Naive thymus-derived CD8-positive, alpha-beta T cell (primary cell): ENCODE measurements at places on chromosomes 1 and 21.

DNA sequence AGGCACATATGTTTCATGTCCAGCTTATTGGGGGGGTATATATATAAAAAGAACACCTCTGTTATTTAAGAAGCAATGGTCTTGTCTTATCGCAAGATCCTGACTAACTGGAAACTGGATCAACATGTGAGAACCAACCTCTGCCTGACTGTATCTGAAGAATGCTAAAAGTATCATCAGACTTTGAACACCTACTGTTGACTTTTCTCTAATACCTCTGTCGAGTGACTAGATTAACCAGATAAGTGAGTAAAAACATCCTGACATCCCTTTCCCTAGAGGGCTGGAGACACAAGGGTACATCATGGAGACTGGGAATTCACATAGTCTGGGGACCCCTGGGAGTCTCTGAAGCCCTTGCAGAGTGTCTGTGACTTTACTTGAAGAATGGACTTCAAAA is 26.3 kb upstream of the PIGC start:
- no peak overlapping the region for H3K4me3 ChIP-seq
- H3K27ac ChIP-seq = no peak overlapping the region
- DNase-seq = no peak
- no peaks in the 10 kb centered on the region for H3K36me3 ChIP-seq
- peaks cover 9% of the 10 kb centered on the region for H3K27me3 ChIP-seq

DNA sequence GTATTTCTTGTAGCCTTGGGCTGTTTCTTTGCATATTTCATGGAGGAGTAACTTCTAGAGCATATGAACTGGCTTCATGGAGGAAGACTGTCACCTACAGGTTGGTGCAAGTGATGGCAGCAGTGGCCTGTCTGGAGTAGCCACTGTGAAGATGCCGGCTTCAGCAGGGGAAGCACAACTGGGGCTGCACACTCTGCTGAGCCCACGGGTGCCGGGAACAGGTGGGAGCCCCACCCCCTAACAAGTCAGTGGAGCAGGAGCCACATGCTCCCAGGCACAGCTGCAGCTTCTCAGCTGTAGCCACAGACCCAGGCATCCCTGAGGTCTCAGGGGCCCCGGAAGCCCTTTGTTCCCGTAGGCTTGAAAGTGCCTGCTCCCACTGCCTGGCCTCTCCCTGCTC is 43.2 kb upstream of the C1orf185 start:
- no peak for DNase-seq
- no peak overlapping the region for H3K4me3 ChIP-seq
- no peaks in the 10 kb centered on the region for H3K4me1 ChIP-seq

DNA sequence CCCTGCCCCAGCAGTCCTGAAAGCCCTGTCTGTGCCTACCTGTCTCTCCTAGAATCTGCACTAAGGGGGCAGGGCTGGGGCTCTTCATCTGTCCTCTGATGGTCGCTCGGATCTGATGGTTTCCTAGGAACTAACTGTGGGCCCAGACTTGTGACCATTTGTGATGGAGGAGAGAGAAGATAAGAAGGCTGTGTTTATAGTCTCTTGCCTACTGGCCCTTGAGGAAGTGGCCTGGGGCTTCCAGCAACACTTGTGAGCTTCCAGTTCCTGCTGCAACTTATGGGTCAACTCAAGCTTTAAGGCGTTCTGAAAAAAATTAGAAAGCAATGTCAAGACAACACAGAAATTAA is 53.2 kb upstream of the SYNC start:
- no peak overlapping the region for H3K4me3 ChIP-seq
- peaks cover 2% of the 10 kb centered on the region for H3K27me3 ChIP-seq
- peaks cover 20% of the 10 kb centered on the region for H3K4me1 ChIP-seq
- H3K36me3 ChIP-seq = no peaks in the 10 kb centered on the region

DNA sequence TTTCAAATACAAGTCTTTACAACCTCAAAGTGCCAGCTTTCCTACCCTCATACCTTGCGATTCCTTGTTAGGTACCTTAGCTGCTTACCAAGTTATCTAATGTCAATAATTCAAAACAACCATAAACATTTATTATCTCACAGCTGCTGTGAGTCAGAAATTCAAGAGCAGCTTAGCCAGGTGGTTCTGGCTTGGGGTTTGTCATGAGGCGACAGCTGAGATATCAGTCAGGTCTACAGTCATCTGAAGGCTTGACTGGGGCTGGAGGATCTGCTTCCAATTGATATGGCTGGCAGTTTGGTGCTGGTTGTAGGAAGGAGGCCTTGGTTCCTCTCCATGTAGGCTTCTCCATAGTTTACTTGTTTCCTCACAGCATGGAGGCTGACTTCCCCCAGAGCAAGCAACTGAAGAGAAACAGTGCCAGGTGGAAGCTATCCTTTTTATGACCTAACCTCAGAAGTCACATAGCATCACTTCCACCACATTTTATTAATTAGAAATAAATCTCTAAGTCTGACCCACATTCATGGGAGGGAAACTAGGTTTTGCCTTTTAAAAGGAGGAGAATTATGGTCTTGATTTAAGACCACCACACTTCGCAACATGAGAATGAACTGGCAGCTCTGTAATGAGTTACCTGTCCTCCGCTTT is 103.3 kb upstream of the FGGY start:
- peaks cover 3% of the 10 kb centered on the region for H3K36me3 ChIP-seq
- no peak for DNase-seq
- H3K27ac ChIP-seq = no peak overlapping the region

GRCh38 chr1:3948344-3948743 is 48.3 kb upstream of the C1orf174 start:
- no peaks in the 10 kb centered on the region for H3K4me1 ChIP-seq
- H3K4me3 ChIP-seq = no peak overlapping the region
- no peaks in the 10 kb centered on the region for H3K36me3 ChIP-seq
- H3K27me3 ChIP-seq = peaks cover 61% of the 10 kb centered on the region

GRCh38 chr1:82464362-82465001 is 663.7 kb downstream of the ADGRL2 start:
- no peaks in the 10 kb centered on the region for H3K36me3 ChIP-seq
- DNase-seq = no peak
- no peak overlapping the region for H3K27ac ChIP-seq
- no peaks in the 10 kb centered on the region for H3K4me1 ChIP-seq

DNA sequence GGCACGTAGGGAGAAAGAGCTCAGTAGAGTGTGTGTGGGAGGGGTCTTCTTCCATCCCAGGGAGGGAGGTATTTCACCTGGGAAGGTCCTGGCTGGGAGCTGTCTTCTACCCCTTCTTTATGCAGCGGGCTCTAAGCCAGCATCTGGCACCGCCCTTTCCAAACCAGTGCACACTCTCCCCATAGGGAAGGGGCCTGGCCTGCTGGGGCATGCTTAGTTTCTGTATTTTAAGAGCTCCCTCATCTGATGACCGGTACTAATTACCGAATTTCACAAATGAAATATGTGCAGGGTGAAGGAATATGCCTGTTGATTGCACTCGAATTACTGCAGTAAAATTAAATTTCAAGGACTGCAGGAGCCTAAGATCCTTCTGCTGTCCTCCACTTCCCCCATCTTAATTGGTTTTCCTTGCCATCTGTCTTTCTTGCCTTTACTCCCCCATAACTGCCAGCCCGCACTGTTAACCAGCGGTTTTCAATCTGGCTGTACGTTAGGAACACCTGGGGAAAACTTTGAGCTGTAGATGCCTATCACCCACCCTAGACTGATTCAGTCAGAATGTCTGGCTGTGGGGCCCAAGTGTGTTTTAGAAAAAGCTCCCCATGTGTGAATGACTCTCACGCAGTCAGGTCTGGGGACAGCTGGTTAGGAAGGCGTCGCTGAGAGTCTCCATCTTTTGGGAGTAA is 20.1 kb downstream of the GALNT2 start:
- H3K4me3 ChIP-seq = peak overlapping the region; percentile 28
- H3K36me3 ChIP-seq = peaks cover 15% of the 10 kb centered on the region
- no peak for DNase-seq
- peak overlapping the region; percentile 32 for H3K27ac ChIP-seq
- no peaks in the 10 kb centered on the region for H3K27me3 ChIP-seq

- H3K4me3 ChIP-seq = no peak overlapping the region
- H3K27ac ChIP-seq = no peak overlapping the region
- H3K27me3 ChIP-seq = peaks cover 35% of the 10 kb centered on the region
- no peaks in the 10 kb centered on the region for H3K36me3 ChIP-seq
- DNase-seq = no peak
- peaks cover 8% of the 10 kb centered on the region for H3K4me1 ChIP-seq
These were observed 4.9 kb upstream of the ATXN7L2 start for GRCh38 chr1:109478806-109479205.

- H3K27ac ChIP-seq = no peak overlapping the region
- H3K36me3 ChIP-seq = no peaks in the 10 kb centered on the region
- H3K4me1 ChIP-seq = no peaks in the 10 kb centered on the region
- H3K27me3 ChIP-seq = no peaks in the 10 kb centered on the region
- no peak overlapping the region for H3K4me3 ChIP-seq
These were observed 36.9 kb downstream of the MYOM3 start for GRCh38 chr1:24074817-24075589.

- H3K36me3 ChIP-seq = no peaks in the 10 kb centered on the region
- H3K4me3 ChIP-seq = no peak overlapping the region
- H3K4me1 ChIP-seq = no peaks in the 10 kb centered on the region
These were observed 177.1 kb downstream of the NEGR1 start for GRCh38 chr1:72105201-72105600.

DNA sequence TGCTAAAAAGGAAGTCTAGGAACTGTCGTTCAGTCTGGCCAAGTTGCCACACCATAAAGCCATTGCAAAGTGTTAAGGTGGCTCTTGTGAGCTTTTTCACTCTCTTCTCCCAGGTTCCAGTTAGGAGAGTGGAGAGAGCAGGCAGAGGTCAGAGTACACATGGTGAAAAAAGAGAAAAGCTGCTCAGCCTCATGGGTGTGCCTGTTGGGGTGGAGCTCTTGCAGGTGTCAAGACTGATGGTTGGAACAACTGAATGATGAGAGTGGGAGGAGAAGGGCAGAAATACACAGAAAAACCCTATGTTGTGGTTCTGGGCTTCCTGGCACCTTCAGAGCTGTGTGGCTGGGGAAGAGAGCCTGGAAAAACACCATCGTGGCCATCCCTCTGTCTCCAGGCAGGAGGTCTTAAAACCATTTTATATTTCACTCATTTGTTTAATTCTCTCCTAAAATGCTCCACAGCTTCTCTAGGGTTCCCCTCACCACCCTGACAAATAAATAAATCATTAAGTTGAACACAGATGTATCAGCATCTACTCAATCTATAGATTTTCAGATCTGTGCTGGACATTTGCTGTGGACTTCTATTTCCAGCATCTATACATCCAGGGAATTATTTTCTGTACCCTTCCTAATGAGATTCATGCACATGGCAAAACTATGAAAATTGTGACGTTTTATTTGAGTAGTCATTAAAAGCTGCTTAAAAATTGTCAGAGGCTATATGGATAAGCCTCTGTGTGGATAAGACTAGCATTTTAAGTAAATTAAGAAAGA is 17.5 kb downstream of the UBASH3A start:
- H3K27ac ChIP-seq = peak overlapping the region; percentile 72
- peak overlapping the region; percentile 61 for H3K4me3 ChIP-seq
- peaks cover 29% of the 10 kb centered on the region for H3K36me3 ChIP-seq
- H3K4me1 ChIP-seq = peaks cover 85% of the 10 kb centered on the region
- DNase-seq = no peak

GRCh38 chr1:82704393-82704792 is 903.7 kb downstream of the ADGRL2 start:
- no peak overlapping the region for H3K4me3 ChIP-seq
- H3K27me3 ChIP-seq = no peaks in the 10 kb centered on the region
- no peak overlapping the region for H3K27ac ChIP-seq
- H3K4me1 ChIP-seq = no peaks in the 10 kb centered on the region
- no peaks in the 10 kb centered on the region for H3K36me3 ChIP-seq

GRCh38 chr1:2300004-2300771 is 72.1 kb downstream of the SKI start:
- H3K4me3 ChIP-seq = peak overlapping the region; percentile 86
- H3K4me1 ChIP-seq = peaks cover 64% of the 10 kb centered on the region
- no peaks in the 10 kb centered on the region for H3K27me3 ChIP-seq

- no peak for DNase-seq
- H3K36me3 ChIP-seq = peaks cover 24% of the 10 kb centered on the region
- H3K27ac ChIP-seq = no peak overlapping the region
- H3K27me3 ChIP-seq = peaks cover 34% of the 10 kb centered on the region
- no peak overlapping the region for H3K4me3 ChIP-seq
- no peaks in the 10 kb centered on the region for H3K4me1 ChIP-seq
These were observed 121.1 kb upstream of the ST6GALNAC5 start for GRCh38 chr1:76746206-76746605.

DNA sequence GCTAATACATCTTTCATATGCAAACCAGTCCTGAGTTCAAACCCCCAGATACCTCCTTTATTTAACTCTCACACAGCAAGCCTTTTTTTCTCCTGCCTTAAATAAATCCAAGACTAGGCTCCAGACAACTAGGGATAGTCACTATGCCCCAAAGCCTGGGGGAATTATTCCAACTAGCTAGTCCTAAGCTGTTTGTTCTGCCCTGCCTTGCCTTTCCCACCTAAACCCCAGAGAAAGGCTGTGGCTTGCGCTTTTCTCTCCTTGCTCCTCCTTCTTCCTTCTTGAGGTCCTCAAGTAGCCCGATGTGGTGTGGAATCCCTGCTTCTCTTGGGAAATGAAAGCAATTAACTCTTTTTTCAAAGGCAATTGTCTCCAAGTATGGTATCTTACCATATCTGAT is 31.8 kb downstream of the C1orf87 start:
- H3K27me3 ChIP-seq = no peaks in the 10 kb centered on the region
- no peaks in the 10 kb centered on the region for H3K36me3 ChIP-seq
- no peak for DNase-seq
- no peak overlapping the region for H3K27ac ChIP-seq
- H3K4me3 ChIP-seq = no peak overlapping the region
- no peaks in the 10 kb centered on the region for H3K4me1 ChIP-seq

DNA sequence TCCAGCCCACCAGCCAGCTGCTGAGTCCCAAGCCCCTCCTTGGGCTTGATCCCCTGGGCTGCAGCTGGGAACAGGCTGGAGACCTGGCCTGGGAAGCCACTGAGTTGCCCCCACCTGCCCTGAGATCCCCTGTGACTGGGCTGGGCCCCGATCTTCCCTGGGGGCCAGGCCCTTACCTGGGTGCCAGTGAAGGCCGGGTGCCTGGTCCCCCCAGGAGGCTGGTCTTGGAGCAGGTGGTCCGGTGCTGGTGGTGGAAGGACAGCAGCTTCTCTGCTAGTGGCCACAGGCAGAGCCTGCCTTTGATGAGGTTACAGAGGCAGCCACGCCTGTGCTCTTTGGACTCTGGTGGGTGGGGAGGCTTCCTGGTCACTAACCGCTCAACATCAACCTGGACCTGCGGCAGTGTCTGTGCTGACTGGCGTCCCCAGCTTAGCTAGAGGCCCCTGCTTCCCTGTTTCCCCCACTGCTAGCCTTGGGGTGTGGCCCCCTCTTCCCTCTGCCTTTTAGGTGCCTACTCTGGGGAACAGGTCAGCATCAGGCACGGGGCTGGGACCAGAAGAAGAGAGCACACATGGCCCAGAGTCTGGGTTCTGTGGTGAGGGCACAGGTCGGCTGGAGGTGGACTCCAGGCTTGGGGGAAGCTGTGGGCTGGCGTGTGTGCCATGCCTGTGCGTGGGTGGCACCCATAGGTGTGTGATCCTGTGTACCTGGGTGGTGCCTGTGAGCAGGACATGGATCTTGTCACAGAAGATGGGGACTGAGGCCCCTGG is at the start of gene EPS8L3:
Gene EPS8L3 (minus strand): TSS at position 278 of the 770 bp plus-strand sequence. CDS start 2,174 bp downstream, outside the sequence.
- DNase-seq = no peak
- peaks cover 3% of the 10 kb centered on the region for H3K27me3 ChIP-seq
- no peaks in the 10 kb centered on the region for H3K4me1 ChIP-seq
- H3K4me3 ChIP-seq = no peak within 1 kb of the TSS
- H3K36me3 ChIP-seq = no peaks in the 10 kb centered on the region

GRCh38 chr1:3910857-3911845 is 11.1 kb upstream of the C1orf174 start:
- H3K4me3 ChIP-seq = no peak overlapping the region
- DNase-seq = peak; percentile 75
- peaks cover 12% of the 10 kb centered on the region for H3K4me1 ChIP-seq
- H3K27ac ChIP-seq = no peak overlapping the region
- no peaks in the 10 kb centered on the region for H3K36me3 ChIP-seq

- DNase-seq = no peak
- no peaks in the 10 kb centered on the region for H3K27me3 ChIP-seq
- H3K36me3 ChIP-seq = peaks cover 4% of the 10 kb centered on the region
These were observed 1.7 kb upstream of the SFN start for GRCh38 chr1:26861286-26861701.
